Anterior cingulate cortex (tissue), 58 donors: ENCODE measurements at places on chromosomes 1 and 21.

DNA sequence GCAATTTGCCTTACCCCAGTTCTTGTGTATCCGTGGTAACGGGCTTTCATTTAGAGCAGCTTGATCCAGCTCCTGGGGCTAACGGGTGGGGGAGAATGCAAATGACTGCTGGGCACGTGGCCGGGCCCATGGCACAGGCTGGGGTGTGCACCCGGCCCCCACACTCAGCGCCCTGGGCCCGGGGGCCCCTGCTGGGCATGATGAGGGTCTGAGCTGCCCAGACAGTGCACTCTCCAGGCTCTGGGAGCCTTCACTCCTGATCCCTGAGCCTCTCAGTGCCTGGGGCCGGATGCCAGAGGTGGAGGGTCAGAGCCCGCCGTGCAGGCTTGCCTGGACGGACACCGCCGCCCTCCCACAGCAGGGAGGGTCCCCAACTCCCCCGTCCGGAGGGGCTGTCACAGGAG, 20.1 kb upstream of the PEX10 start:
- no peak for DNase-seq

GRCh38 chr1:15412175-15412800, 2.6 kb downstream of the EFHD2 start:
- no peak for DNase-seq

GRCh38 chr1:226813671-226814591, 56.5 kb upstream of the PSEN2 start:
- DNase-seq = no peak

DNA sequence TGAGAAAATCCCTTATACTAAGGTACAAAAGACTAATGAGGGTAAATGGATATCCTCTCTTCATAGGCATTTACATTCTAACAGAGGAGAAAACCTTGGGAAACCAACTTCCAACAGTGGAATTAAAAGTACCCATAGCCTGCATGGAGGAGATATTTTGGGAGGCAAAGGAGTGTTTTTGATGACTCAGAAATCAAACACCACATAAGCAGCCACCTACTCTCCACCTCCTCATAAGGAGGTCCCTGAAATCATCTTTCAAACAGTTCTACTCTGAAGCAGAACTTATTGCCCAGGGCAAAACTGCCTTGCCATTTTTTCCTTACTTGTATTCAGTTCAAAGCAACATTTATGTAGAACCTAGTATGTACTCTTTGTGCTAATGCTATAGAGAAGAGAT, 211.3 kb downstream of the KCNH1 start:
- DNase-seq = no peak

DNA sequence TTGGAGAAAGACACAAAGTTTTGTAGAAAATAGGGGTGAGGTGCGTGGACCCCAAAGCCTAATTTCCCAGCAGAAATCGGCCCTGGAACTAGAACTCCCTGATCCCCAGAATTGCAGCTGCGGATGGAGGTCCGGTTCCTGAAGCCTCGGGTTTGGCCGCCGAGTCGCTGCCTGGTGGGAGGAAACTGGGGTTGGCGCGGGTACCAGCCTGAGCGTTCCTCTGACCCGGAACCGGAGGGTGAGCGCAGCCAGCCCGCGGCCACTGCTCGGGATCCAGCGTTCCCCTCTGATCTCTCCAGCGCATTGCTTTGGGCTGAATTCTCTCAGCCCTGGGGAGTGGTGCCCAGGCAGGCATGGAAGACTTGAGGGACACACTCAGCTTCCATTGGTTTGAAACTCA, 1.6 kb downstream of the ST6GALNAC5 start:
- DNase-seq = no peak

- DNase-seq = peak; percentile 27
Observed at GRCh38 chr1:61742620-61743430, 545 bp downstream of the PATJ start.

DNA sequence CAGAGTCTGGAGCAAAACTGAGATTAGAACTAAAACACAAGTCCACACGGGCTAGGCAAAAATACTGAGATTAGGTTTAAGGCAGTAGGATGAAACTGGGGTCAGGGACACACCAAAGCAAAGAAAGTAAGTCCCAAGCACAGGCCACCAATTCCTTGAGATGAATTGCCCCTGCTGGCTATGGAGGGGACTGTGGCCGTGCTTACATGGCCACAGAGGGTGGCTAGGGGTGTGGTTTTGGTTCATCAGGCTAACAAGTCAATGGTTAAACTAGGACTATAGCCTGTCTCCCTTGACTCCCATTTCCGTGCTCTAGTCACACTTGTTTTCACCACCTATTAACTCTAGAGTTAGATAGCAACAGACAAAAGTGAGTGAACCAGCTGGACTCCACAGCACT, 394.8 kb downstream of the PBX1 start:
- no peak for DNase-seq

- DNase-seq = no peak
Observed at GRCh38 chr1:221074332-221074731, 195.1 kb downstream of the HLX start.

- no peak for DNase-seq
Observed at GRCh38 chr1:73813716-73814115, 384.3 kb downstream of the LRRIQ3 start.

DNA sequence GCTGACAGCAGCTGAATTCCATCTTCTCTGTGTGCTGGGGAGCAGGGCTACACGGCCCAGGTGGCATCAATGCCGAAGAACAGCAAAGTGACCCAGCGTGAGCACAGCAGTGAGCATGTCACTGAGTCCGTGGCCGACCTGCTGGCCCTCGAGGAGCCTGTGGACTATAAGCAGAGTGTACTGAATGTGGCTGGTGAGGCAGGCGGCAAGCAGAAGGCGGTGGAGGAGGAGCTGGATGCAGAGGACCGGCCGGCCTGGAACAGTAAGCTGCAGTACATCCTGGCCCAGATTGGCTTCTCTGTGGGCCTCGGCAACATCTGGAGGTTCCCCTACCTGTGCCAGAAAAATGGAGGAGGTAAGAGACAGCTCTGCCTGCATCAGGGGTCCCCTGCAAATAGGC, 16.6 kb downstream of the SLC6A17 start:
- DNase-seq = no peak

DNA sequence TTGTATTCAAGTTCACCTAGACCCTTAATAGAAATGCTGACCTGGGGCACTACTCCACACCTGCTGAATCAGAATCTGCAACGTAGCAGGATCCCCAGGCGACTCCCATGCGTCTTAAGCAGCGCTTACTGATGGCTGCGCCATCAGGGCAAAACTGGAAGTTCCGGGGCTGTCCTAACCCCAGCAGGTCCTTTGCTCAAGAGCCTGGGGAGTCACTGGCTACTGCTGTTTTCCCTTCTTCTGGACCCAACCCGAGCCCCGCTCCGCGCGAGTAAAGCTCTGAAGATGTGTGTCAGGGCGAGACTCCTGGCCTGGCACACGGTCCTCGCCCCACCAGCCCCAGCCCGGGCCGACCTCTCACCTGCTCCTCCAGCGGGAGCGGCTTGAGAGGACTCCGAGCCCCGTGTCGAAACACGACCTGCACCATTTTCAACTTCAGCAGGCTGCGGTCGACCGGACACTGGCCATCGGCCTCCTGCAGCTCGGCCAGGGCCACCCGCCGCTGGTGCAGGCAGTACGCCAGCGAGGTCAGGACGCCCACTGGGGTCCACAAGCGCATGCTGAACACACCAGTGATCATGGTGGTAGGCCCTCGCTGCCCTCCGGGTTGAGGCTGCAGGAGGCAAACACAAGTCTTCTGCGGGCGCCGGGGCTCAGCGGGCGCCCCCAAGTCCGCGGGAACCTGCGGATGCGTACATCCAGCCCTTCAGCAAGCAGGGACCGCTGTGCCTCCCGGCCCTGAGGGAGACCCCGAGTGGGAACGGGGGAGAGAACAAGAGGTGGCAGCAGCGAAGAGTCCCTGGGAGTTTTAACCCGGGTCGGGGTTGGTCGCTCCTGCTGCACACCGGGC, 630 bp downstream of the ACP6 start:
- no peak for DNase-seq

- DNase-seq = no peak
Observed at GRCh38 chr1:182809414-182809957, 19.9 kb downstream of the NPL start.

GRCh38 chr21:17699524-17700189, 87.0 kb upstream of the BTG3 start:
- no peak for DNase-seq

GRCh38 chr1:66519992-66520391, 14.0 kb upstream of the SGIP1 start:
- DNase-seq = no peak

GRCh38 chr21:44697811-44698734, 1.1 kb downstream of the KRTAP10-12 start:
- no peak for DNase-seq

DNA sequence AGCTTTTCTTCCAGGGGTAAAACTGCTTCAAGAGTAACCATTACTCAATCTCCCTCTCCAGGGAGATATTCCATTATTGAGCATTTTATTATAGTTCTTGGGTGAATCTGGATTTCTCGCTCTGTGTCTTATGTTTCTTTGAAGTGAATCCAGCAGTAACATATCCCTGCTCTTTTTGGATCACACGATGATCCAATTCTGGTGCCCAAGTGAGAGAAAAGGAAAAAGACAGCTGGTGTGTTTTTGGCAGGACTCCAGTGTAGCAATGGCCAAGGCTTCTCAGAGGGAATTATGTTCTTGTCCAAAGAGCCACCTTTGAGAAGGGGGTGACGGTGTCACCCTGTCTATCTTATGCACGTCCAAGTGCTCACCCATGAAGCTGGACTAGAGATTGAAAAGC, 140.3 kb upstream of the ERRFI1 start:
- no peak for DNase-seq

- no peak for DNase-seq
Observed at GRCh38 chr1:180026556-180026955, 71.9 kb downstream of the CEP350 start.

DNA sequence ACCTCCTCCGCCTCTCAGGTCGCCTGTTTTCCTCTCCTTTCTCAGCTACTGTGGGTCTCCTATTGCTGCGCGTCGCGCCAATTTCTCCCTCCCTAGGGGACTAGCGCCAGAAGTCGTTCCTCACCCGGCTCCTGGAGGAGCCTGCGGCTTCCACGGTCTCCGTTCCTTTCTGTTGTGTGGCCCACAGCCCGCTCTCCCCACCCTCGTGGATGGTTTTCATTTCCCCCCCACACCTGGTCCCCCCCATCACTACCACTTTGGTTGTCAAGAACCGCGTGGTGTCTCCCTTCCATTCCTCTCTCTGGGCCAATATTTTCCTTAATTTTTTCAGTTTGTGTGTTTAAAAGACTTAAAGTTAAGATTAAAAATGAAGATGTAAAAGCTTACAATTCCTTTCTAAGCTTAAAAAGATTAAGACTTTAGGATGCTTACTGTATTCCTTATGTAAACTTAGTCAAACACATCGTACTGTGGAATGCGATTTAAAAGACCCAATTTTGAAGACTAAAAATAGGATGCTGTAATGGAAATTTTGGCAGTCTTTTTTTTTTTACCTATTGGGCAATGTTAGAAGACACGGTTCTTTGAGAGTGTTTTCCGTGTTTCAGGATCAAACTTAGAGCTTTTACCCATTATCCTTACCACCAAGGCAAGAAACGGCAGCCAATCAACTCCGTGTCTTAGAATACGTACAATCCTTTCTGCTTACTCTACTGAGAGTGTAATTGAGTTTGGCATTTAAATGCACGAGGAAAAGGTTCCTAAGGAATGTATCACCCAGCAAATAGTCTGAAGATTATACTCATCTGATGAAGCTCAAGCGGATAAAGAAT, 773 bp downstream of the CNST start:
- DNase-seq = no peak

DNA sequence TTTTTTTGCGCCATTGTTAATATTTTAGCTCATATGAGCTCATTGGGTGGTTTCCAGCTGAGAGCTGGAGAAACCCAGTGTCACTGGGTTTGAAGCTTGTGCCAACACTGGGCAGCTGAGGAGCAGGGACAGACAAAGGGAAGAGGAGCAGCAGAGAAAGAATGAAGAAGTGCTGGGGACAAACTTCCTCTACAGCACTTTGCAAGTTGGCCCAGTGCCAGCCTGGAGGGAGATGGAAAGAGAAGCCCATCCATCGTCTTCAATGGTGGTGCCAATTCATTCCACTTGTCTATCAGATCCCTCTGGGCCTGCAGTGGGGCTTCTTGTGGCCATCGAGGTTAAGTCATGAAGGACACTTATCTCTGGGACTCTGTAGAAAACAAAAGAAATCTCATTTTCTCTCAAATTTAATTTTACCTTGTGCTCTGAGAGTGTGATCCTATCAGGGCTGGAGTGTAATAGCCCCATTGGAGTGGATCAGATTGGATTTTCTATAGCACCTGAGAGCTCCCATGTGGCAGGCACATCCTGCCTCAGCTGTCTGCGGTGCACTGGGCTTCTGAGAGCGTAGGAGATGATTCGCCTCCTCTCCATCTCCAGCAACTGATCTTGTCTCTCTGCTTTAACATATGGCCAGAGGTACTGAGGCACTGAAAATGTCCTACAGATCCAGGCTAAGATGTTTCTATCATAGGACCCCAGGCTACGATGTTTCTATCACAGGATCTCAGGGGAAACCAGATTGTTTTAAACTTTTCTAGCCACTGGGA, 114.7 kb downstream of the TNR start:
- DNase-seq = no peak

GRCh38 chr1:220313576-220313975, 41.3 kb upstream of the RAB3GAP2 start:
- no peak for DNase-seq

GRCh38 chr1:115647047-115647446, 5.3 kb downstream of the VANGL1 start:
- no peak for DNase-seq

DNA sequence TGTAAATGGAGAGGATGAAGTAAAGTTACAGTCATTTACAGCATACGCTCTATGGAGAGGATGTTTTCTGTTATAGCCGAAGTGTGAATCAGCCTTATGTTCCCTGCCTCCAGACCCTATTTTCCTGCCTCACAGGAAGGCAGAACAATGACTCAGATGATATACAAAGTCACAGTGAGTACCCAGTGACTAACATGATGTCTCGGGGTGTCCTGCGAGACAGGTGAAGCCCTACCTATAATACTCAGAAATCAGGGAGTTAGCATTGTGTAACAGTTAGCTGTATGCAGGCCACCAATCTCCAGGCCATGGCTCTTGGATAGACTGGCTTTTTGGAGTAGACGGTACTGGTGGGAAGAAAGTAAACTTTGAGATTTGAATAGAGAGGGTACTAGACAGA, 55.6 kb upstream of the FBXO28 start:
- no peak for DNase-seq
